ENCODE measurements at places on chromosomes 12 and 14.

GRCh38 chr14:33934043-33934750 lies 16.7 kb downstream of the EGLN3 start:
- DNase-seq, result no peak

DNA sequence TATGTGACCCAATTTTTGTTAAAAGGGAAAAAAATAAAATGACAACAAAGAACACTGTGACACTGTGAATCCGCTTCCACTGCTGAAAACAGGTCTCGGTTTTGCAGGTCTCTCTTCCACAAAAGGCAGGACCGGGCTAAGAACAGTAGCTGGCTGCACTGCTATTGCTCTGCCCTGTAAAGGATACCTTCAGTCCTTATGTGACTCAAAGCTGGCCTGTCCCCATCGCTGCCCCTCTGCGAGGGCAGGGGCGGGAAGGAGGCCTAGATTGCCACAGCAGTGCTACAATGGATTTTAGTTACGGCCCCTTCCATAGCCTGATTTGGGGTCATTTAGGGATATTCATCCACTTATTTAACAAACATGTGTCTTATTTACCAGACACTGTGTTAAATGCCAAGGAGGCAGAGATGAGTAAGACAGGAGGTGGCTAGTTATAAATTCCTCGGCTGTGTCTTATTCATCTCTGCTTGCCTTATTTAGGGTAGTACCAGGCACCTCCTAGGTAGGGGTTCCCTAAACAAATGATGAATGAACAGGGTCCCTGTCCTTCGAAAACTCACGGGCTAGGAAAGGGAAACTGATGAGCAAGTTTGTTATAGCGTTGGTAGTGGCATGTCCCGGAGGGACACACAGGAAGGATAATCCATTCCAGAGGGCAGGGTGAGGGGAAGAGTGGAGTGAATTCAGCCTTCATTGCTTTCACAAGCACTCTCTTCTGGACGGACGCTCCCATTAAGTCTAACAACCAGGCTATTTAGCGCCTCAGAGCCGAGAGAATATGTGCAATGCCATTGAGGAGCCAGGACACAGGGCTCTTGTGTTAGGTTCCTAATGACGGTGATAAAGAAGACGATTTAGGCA lies 73.3 kb downstream of the EID3 start:
- no peak for DNase-seq

DNA sequence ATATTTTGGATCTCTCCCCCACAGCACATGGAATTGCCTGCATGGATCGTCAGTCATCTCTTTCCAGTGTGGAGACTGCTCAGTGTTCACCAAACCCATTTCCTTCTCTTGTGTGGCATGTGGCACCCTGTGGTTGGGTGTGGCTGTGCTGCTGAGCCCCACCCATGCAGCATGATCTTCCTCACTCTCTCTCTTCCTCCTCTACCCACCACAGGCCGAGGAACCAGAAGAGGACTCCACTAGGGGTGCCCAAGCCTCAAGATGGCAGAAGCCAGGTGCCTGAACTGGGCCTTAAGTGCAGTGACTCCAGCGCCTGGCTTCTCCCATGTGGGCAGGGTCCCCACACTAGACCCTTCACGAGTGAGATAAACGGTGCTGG lies 66.8 kb upstream of the GPR68 start:
- DNase-seq, result no peak

- DNase-seq, result no peak
These were observed 131.0 kb downstream of the NCOR2 start for GRCh38 chr12:124436366-124436765.

GRCh38 chr12:30694412-30695198 lies 1.1 kb downstream of the IPO8 start:
- peak; percentile 56 for DNase-seq

GRCh38 chr14:35333264-35333730 lies 41.1 kb downstream of the PSMA6 start:
- DNase-seq, result no peak

GRCh38 chr12:105915997-105916759 lies 222.6 kb downstream of the NUAK1 start:
- DNase-seq, result no peak

DNA sequence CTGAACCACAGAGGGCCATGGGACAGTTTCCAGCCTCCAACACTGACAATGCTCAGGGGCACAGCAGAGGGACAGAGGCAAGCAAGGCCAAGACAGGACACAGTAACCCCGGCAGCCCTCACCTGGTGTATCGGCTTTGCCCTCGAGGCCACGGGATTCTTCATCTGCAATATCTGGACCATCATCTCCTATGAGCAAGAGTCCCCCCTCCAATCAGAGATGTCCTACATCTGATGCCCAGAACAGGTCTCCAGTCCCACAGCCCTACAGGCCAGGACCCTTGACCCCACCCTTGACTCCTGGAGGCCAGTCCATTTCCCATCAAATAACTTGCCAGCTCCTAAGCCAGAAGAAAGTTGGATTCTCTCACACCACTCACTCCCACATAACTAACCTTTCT lies 17.4 kb downstream of the KMT2D start:
- DNase-seq, result no peak

- DNase-seq, result no peak
These were observed 8.6 kb downstream of the SPTLC2 start for GRCh38 chr14:77607741-77608302.

- no peak for DNase-seq
These were observed 154.3 kb downstream of the VRK1 start for GRCh38 chr14:96951511-96951910.

All from HuH-7 (cell line).